Anterior cingulate cortex (tissue), 58 donors: ENCODE measurements at places on chromosomes 1 and 21.

DNA sequence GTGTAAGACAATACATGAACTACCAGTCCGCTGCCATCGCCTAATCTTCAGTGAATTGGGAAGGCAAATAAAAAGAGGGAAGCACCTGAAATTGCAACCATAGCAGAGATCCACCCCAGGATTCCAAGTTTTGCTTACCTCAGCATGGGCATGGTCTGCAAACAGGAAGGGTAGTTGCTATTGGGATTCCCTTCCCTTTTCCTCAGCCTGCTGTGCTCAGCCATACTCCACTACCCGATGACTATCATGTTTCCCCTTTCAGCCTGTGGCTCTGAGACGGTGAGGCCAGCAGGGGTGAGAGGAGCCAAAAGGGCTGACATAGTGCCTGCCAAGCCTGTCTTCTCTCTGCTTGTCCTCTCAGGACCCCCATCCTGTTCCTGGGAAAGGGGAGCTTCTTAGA lies 64.2 kb downstream of the GPR137B start:
- peak; percentile 2 for DNase-seq

GRCh38 chr1:53600561-53600960 lies 138.4 kb downstream of the GLIS1 start:
- DNase-seq: no peak

- no peak for DNase-seq
Observed at GRCh38 chr1:14956579-14957195, 196.9 kb upstream of the TMEM51 start.

DNA sequence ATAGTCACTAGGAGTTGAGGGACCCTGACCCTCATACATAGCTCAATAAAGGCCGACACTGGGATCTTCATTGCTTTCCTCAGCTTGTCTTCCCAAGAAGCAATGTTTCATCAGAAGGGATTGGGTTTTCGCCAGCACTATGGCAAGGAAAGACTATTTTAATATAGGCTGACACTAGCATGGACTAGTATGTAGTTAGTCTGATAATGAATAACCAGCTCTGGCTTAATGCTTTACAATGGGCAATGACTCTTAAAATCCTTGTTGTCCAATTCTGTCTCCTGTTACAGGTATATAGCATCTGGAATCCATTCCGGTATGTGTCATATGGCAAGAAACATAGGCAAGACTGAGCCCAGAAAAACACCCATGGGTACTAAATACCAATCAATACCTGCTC lies 15.3 kb upstream of the SYT2 start:
- no peak for DNase-seq

DNA sequence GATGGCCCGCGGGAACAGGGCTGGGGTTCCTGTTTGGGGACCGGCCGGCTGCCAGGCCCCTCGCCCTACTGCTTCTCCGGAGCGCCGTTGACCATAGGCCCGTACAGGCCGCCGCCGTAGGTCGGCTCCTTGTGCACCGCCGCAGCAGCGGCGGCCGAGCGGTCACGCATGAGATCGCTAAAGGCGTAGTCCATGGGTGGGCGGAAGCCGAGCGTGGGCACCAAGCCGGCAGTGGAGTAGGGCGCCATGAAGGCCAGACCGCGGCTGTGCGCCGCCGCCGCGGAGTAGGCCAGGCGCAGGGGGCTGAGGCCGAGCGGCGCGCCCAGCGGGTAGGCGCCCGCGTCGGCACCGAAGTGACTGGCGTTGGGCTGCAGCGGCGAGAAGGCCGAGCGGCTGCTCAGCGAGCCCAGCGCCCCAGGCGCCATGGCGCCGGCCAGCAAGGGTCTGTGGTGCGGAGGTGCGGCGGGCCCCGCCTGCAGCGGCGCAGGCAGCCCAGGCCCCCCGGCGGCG lies 4.6 kb downstream of the DMRTA2 start:
- DNase-seq: no peak

DNA sequence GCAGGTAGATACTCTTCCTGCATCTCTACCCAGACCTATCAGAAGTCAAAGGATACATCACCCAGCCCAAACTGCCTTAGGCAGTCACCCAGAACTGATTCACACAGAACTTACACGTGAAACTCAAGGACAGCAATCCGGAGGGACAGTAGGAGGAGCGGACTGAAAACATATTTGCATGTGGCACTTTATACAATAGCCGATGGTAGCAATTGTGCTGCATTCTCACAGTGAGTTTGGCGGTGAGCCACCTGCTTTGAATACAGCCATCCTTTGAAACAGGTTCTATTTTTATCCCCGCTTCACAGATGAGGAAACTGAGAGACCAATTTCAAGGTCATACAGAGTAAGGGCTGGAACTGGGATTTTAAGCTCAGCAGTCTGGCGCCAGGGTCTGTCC lies 69.5 kb downstream of the EDEM3 start:
- DNase-seq: no peak

- no peak for DNase-seq
Observed at GRCh38 chr1:206882555-206882954, 14.7 kb upstream of the IL24 start.

DNA sequence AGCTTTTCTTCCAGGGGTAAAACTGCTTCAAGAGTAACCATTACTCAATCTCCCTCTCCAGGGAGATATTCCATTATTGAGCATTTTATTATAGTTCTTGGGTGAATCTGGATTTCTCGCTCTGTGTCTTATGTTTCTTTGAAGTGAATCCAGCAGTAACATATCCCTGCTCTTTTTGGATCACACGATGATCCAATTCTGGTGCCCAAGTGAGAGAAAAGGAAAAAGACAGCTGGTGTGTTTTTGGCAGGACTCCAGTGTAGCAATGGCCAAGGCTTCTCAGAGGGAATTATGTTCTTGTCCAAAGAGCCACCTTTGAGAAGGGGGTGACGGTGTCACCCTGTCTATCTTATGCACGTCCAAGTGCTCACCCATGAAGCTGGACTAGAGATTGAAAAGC lies 140.3 kb upstream of the ERRFI1 start:
- no peak for DNase-seq

GRCh38 chr1:23370709-23371584 lies 1.3 kb upstream of the ZNF436 start:
- no peak for DNase-seq

DNA sequence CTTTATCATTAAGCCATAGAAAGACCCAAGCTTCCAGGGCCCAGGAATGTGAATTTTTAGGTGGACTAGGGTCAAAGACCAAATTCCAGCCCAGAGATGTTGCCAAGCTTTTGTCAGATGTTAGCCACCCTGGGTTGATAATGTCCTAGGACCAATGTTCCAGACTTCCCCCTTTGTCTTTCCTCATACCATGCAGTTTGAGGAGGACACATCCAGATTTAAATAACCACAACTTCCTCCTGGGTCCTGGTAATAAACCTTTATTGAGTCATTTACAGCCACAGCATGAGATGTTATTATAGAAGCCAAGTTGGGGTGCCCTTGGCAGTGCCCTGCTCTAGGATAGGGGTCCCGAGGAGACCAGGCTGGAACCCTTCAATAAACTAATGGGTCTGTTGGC lies 5.9 kb downstream of the TNR start:
- no peak for DNase-seq

DNA sequence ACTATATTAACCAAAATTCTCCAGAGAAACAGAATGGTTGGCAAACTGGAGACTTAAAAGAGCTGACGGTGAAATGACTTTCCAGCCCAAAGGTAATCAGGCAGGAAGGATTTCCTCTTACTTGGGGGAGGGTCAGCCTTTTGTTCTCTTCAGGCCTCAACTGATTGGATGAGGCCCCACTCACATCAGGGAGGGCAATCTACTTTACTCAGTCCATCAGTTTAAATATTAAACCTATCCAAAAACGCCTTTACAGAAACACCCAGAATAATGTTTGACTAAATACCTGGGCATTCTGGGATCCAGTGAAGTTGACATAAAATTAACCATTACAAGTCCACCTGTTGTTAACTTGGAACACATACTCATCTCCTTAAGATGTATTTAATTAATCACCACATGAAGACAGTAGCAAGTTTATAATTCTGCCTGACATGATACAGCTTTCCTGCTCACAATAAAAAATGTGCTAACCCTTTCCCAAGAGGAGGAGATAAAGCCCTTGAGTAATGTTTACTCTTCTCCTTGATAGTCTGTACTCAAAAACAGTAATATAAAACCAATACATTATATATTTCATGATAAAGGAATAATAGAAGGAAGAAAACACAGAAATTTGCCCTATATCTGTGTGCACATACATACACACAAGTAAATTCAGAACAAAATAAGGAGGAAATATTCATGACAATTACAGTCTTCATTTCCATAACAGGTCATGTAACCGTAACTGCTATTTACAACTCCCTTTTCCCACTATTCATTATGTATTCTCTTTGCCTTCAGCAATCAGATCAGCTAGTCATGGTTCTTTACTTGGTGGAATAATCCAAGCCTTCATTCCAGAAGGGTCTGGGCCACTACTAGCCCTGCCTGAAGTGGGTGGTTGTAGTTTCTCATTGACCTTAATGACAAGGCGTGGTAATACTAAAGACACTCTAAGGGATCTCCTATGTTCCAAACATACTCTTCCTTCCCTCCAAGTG lies 107.5 kb upstream of the RUNX1 start:
- DNase-seq: no peak

DNA sequence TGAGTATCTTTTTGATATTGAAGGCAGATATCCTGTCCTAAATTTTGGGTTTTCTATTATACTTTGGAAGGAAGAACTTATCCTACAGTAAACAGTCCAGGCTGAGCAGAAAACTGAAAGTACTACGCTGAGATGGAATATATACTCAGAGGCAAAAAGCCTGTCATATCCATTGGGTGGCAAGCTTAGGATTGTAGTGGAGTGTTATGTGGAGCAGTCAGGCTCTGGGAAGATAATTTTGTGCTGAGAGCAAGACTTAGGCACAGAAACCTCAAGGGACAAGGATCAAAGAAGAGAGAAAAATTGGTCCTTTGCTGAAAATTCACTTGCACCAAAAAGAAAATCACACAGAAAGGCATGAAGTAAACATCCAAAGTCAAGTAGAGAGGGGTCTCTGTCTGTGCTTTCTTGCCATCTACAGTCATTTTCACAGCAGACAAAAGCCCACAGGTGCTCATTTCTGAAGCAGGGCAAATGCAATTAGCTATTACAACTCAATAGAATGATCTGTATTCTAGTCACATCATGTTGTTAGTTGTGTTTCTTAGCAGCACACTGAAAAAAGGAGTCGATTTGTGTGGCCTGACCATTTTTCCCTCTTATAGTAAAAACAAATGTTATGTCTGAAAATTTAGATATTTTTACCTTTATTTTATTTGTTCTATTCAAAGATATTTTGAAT lies 38.5 kb downstream of the CRB1 start:
- no peak for DNase-seq

GRCh38 chr1:172122381-172122780 lies 281.1 kb downstream of the DNM3 start:
- no peak for DNase-seq
